NCI-H510A (cell line): ENCODE measurements at places on chromosomes 6 and 20.

DNA sequence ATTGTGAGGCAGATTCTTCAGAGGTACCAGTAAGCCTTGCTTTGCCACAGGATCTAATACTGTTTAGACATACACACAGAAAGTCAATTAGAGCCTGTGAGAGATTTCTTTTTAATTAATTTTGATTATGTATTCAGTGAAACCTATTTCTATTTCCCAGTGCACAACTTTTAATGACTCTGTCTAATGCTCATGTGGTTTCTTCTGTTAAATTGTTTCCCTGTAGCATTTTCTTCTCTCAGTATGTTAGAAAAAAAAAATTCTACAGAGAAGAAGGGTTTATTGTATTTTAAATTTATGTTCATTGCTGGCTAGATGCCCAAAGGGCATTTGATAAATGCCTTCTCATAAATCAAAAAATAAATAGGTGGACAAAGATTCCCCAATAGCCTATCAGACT is 293.7 kb downstream of the C6orf118 start:
- no peak for DNase-seq

GRCh38 chr20:61442075-61442670 is 190.1 kb downstream of the CDH4 start:
- DNase-seq: no peak

DNA sequence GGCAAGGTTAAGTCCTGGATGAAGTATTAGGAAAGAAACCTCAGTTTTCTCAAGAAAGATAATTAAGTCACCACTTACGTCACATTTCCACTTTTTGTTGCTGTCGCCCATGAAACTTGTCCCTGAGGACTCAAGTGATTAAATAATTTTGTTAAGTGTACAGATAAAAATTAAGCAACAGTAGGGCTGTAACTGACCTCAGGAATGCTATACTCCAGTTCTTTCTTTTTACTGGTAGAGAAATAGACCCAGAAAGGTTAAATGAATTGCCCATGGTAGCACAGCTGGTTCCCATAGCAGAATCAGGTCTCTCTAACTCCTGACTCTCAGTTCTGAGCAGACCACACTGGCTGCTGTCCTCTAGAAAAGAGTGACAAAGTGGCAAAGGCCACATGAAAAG is 54.5 kb downstream of the CLIC5 start:
- DNase-seq: no peak

- no peak for DNase-seq
These were observed 26.0 kb upstream of the CCDC167 start for GRCh38 chr6:37525460-37526357.

GRCh38 chr6:48031711-48032110 is 79.3 kb downstream of the PTCHD4 start:
- no peak for DNase-seq

GRCh38 chr6:80940571-80940970 is 811.9 kb downstream of the TENT5A start:
- DNase-seq: no peak

DNA sequence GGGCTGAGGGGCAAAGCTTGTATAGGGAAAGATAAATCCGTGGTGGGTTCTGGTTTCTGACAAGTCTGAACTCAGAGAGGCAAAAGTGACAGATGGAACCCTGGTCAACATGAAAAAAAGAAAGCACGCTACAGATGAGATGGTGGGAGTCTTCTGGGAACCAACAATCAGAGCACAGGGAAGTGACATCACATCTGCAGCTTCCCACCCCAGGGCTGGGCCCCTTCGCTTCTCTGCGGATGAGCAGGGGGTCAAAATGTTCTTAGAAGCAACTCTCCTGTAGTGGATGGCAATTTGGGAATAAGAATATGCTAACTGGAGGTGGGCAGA is 129.2 kb upstream of the AKAP12 start:
- DNase-seq: no peak

GRCh38 chr20:59589086-59589684 is 15.2 kb upstream of the PHACTR3 start:
- DNase-seq: no peak

DNA sequence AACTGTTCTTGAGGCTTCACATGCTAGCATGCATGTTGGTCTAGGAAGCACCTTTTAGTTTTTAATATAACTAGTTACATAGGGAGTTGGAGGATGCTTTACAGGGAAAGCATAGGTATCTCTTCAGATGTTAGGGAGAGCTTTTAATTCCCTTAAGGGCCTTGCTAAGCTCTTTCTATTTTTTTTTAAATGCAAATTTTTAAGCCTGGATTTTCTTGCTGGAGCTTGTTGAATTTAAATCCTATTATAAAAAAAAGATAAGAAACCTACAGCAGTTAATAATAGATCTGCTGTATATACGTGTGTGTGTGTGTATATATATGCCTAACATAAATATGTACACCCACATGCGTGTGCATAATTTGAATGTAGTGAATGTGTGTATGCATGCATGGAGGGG is 79.0 kb downstream of the FIG4 start:
- no peak for DNase-seq

DNA sequence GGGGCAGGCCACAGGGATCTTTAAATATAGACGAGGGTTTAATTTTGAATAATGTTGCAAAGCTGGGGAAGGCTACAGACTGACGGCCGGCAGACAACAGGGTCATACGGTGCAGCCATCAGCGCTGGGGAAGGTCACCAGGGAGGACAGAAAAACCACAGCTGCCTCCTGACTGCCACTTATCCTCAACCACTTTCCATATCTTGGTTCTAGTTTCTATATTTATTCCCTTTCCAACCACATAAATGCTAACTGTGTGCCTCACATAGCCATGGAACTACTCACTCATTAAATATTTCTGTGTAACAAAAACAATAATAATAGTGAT is 85.7 kb upstream of the AGPAT4 start:
- DNase-seq: no peak

- no peak for DNase-seq
These were observed 38.9 kb upstream of the TGM2 start for GRCh38 chr20:38203981-38204357.

DNA sequence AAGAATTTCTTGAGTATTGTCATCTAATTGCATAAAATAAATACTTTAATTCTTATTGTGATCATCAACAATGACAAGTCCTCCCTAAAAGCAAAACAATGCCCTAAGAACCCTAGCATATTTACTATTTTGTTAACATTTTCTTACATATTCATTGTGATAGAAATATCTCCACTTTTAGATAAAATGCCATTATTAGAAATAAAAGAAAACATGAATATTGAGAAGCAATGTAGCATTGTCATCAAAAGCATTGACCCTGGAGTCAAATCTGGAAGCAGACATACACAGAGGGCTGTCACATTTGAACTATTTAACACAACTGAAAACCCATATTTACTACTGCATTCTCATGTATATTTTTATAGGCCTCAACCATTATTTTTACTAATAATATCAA is 257.7 kb downstream of the SYNE1 start:
- no peak for DNase-seq

GRCh38 chr20:18985551-18985950 is 172.0 kb downstream of the SCP2D1 start:
- DNase-seq: peak; percentile 69

DNA sequence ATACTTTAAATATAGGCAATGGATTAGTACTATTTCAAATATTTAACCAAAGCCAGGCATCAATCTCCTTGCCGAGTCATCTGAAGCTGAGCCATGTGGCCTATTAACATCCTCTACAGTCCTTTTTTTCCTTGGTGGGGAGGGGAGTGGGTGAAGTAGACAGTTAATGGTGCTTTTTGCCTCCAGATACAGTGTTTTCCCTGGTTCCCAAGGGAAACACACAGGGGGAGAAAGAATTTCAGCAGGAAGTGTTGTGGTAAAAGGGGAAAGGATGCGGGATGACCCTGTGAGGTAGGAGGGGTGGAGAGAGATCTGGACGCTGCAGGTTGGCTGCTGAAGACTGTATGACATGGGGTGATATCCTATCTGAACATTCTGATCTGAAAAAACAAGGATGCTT is 9.6 kb downstream of the CLDN20 start:
- DNase-seq: no peak

GRCh38 chr6:21222656-21223055 is 370.9 kb upstream of the SOX4 start:
- no peak for DNase-seq

GRCh38 chr20:49700411-49701185 is 13.1 kb downstream of the B4GALT5 start:
- DNase-seq: no peak
